ENCODE measurements at places on chromosomes 6 and 20.

GRCh38 chr6:53326372-53327016 is 22.3 kb downstream of the ELOVL5 start:
- no peak for DNase-seq

- DNase-seq: no peak
Observed at GRCh38 chr6:38477680-38478260, 162.0 kb downstream of the BTBD9 start.

DNA sequence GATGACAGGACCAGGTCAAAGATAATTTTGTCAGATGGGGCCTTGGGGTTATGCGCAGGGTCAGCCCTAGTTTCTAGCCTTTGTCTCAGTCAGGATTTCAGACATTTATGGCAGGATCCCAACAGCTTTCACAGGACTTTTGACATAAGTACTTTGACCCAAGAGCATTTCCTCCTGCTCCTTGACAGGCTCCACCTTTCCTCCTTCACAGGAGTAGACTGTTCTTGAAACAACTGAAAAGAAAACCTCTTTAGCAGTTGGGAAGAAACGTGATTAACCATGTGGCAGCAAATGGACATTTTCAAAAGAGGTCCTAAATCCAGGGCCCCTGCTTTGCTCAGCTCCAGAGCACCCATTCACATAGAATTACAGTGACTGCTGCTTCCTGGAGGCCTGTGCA is 120.4 kb upstream of the MAP3K7 start:
- no peak for DNase-seq

GRCh38 chr6:163955096-163955495 is 540.6 kb downstream of the QKI start:
- no peak for DNase-seq

GRCh38 chr6:148907573-148907972 is 160.7 kb downstream of the UST start:
- DNase-seq: no peak

GRCh38 chr6:125906158-125906998 is 50.2 kb upstream of the HINT3 start:
- DNase-seq: peak; percentile 53

DNA sequence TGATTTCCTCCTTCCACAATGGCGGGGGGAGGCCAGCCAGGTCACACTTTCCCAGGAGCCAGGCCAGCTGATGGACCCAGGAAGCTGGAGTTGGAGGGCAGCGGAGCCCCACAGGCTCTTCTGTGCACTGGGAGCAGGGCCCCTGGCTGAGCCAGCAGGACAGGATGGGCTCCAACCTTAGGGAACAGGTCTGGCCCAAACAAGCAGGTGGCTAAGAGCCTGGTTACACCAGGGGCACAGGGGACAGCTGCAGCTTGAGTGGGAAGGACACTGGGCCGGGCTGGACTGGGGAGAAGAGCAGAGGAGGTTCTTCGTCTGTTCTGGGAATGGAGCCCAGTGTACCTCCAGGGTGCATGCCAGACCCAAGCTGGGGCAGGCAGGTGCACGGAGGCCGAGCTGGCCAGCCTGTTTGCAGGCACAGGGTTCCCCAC is 102.3 kb downstream of the DLL1 start:
- DNase-seq: no peak

GRCh38 chr6:169866140-169866534 is 114.7 kb downstream of the ERMARD start:
- DNase-seq: peak; percentile 38

DNA sequence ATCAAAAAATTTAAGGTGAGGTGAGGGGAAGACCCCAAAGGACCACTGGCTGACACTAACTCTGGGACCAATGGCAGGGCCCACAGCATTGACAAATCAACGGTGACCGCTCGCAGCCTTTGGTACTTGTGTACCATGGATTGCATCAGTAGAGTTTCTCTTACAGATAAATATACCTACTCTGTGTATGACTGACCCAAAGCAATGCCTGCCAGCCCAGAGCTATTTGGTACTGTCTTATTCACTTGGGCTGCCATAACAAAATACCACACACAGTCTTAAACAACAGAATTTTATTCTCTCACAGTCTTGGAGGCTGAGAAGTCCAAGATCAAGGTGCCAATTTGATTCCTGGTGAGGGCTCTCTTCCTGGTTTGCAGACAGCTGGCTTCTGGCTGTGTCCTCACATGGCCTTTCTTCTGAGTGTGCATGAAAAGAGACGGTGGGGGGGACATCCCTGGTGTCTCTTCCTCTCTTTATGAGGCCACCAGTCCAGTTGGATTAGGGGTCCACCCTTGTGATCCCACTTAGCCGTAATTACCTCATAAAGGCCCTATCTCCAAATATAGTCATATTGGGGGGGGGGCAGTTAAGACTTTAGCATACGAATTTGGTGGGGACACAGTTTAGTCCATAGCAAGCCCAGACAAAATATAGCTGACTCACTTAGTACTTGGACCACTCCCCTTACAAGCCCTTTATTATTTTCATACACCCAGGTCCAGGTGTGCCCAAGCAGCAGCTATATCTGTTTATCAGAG is 336.3 kb downstream of the CD83 start:
- no peak for DNase-seq

DNA sequence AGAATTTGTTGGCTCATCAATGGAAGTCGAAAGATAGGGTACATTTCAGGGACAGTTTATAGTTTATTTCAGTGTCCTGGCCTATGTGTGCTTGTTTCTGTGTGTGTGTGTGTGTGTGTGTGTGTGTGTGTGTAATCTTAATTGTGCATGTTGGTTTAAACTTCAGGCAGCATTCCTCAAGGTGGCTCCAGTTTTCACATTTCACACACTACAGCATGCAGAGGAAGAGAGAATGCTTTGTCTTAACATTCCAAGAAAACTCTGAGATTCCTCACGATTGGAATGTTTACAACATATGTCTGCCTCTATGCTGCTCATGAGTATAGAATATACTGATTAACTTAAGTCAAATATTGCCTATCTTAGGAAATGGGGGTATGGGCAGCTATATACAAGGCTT is 332.6 kb upstream of the EPHA7 start:
- DNase-seq: no peak

DNA sequence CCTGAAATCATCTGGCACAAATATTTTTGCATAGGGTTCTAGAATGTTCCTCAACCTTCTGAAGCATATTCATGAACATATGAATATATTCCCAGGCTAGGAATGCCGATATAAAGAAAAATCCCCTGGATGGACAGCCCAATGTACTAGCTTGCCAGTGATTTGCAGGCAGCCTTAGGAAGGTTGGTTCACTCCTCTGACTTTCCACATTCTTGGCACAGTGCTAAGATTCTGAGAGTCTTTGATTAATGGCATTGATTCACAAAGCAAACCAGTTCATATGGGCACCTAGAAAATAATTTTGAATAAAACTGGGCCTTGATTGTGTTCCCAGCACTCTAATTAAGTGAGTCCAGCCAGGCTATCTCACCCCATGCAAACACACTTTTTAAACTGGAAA is 56.9 kb upstream of the ENPP4 start:
- DNase-seq: no peak
